Liver (tissue), 10 donors: ENCODE measurements at places on chromosomes 4 and X.
A peak's percentile ranks its signal among the peaks of the same experiment; 100 is the strongest.

DNA sequence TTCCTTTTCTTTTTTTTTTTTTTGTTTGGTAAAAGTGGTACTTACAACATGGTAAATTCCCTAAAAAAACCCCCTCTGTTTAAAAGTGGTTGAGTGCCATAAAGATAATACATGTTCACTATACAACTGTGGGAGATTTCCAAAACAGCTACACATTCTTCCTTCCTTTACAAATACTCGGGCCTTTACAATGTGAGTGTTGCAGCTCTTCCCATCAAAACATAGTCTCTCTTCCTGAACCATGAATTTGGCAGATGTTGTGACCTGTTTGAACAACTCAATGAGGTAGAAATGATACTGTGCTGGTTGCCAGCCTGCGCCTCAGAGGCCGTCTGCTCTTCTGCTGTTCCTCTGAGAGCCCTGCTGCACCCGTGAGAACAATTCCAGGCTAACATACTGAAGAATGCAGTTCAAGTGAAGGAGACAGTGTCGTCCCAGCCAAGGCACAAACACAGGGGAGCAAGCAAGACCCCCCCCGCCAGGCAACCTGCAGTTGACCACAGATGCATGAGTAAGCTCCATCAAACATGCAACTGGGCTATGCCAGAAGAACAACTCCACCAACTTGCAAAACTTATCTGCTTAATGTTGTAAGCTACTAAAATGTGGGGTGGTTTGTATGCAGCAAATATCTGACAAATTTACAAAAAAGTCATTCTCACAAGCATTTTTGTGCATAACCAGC is 645.0 kb downstream of the PCDH7 start:
- no peak for DNase-seq
- H3K4me1 ChIP-seq = no peaks in the 10 kb centered on the region
- H3K27me3 ChIP-seq = peaks cover 6% of the 10 kb centered on the region

DNA sequence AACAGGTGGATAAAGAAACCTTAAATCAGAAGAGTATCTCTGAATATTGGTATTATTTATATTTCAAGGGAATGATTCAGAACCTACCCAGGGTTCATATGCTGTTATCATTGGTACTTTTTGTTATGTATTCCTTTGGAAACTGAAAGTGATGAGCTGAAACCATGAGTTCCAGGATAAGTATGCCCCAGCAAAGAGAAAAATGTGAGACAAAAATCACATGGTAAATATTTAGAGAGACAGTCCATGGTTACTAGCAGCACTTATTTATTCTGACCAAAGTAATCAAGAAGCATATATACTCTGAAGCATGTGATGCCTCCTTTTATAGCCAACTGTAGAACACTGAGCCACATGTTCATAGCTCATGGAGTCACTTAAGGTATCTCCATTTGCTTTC is 277.7 kb downstream of the ARAP2 start:
- H3K27me3 ChIP-seq = no peaks in the 10 kb centered on the region
- no peak overlapping the region for H3K4me3 ChIP-seq
- no peaks in the 10 kb centered on the region for H3K36me3 ChIP-seq
- H3K4me1 ChIP-seq = no peaks in the 10 kb centered on the region

GRCh38 chr4:47462799-47463234 is 685 bp downstream of the COMMD8 start:
- peaks cover 7% of the 10 kb centered on the region for H3K4me1 ChIP-seq
- H3K27me3 ChIP-seq = no peaks in the 10 kb centered on the region
- no peaks in the 10 kb centered on the region for H3K36me3 ChIP-seq
- H3K4me3 ChIP-seq = peak overlapping the region; percentile 90
- no peak for DNase-seq

GRCh38 chr4:156672492-156673305 is 298.9 kb downstream of the PDGFC start:
- no peak overlapping the region for H3K4me3 ChIP-seq
- no peaks in the 10 kb centered on the region for H3K4me1 ChIP-seq
- no peak for DNase-seq
- H3K36me3 ChIP-seq = no peaks in the 10 kb centered on the region

DNA sequence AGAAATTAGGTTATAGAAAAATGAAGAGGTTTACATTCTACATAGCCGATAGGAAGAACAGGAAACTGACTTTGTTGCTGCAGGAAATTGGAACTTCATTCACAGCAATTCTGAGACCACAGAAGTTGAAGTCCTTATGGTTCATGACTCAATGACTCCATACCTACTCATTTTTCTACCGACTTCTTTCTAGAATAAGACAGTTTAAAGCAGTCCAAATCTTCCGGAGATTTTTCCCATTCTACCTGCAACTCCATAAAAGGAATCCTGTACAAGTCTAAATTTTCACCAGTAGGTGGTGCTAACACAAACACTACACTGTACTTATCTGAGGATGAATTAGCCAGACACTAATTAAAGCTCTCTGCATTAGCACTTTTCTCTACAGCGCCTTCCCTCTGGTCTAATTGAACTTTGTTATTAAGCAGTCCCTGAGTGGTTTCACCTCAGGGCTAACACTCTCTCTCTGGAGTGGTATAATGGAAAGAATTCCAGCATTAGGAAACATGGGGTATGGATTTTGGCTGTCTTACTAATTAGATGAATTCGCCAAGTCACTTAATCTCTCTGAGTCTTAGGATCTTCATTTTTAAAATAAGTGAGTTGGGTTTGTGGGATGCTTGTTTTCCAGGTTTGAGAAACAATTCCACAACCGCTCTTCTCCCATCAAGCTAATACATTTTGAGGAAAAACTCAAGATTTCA is 167.9 kb downstream of the SMIM20 start:
- no peak overlapping the region for H3K4me3 ChIP-seq
- peaks cover 8% of the 10 kb centered on the region for H3K27me3 ChIP-seq
- DNase-seq = no peak
- no peaks in the 10 kb centered on the region for H3K4me1 ChIP-seq

DNA sequence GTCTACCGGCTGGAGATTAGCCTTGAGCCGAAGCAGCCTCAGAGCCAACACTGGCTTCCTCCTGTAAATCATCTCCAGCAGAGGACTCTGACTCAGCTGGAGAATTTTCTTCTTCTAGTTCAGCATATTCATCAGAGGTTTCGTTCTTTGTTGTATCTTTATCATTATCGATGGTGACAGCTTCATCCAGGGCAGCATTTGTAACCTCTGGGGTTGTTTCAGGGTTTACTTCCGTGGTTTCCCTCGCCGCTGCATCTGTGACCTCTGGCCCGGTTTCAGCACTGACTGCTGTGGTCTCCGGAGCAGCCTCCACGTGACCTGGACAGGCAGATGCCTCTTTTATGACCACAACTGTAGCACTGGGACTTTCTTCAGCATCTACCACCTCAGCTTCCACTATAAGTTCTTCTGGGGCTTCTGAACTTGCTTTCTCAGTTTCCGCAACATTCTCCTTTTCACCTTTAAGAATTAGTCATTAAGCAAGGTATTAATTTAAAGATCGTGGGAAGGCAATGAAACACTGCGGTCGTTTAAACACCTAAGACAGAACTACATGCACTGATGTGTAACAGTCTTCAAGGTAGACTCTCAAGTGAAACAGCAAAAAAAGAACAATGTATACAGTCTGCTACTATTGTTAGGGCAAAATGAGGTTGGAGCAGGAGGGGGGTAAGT is 13.3 kb downstream of the MGARP start:
- H3K4me3 ChIP-seq = no peak overlapping the region
- H3K36me3 ChIP-seq = no peaks in the 10 kb centered on the region
- H3K27me3 ChIP-seq = no peaks in the 10 kb centered on the region
- DNase-seq = peak; percentile 56

DNA sequence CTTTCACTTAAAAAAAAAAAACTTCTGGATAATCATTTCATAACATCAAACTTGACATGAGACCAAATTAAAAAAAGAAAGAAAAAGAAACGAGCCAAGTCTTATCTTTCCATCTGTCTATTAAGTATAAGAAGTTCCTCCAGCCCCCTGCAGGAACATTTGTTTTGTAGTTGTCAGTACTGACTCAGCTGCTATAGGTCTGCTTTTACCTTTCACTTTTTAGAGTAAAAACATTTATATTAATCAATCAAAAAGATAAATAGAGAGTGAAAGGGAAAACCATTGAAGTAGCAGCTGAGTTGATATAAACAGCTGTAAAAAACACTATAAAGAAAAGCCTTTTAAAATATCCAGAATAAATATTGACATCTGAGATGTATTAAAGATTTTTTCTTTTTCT is 46.1 kb downstream of the CCDC158 start:
- H3K27ac ChIP-seq = no peak overlapping the region
- H3K4me1 ChIP-seq = peaks cover 35% of the 10 kb centered on the region
- no peak overlapping the region for H3K4me3 ChIP-seq

- no peaks in the 10 kb centered on the region for H3K36me3 ChIP-seq
- no peak for DNase-seq
- H3K27me3 ChIP-seq = no peaks in the 10 kb centered on the region
- no peak overlapping the region for H3K27ac ChIP-seq
Measured at GRCh38 chrX:118665204-118665603, 62.2 kb upstream of the IL13RA1 start.

- H3K27me3 ChIP-seq = no peaks in the 10 kb centered on the region
- no peak overlapping the region for H3K27ac ChIP-seq
- H3K36me3 ChIP-seq = no peaks in the 10 kb centered on the region
- H3K4me3 ChIP-seq = no peak overlapping the region
- no peaks in the 10 kb centered on the region for H3K4me1 ChIP-seq
Measured at GRCh38 chrX:148310426-148311165, 189.8 kb upstream of the AFF2 start.

- H3K4me3 ChIP-seq = no peak overlapping the region
- no peaks in the 10 kb centered on the region for H3K4me1 ChIP-seq
- no peaks in the 10 kb centered on the region for H3K36me3 ChIP-seq
- no peak overlapping the region for H3K27ac ChIP-seq
Measured at GRCh38 chrX:146278381-146278780, 460.8 kb downstream of the SLITRK2 start.

DNA sequence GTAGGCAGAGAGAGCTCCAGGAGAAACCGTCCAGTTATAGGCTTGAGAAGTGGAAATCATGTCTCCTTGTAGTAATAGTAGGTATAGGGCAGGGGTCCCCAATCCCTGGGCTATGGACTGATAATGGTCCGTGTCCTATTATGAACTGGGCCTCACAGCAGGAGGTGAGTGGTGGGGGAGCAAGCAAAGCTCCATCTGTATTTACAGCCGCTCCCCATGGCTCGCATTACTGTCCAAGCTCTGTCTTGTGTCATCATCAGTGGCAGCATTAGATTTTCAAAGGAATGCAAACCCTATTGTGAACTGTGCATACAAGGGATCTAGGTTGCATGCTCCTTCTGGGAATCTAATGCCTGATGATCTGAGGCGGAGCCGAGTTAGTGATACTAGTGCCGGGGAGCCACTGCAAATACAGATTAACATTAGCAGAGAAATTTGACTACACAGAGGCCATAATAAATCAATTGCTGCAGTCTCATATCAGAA is 67.6 kb downstream of the MRPL1 start:
- no peaks in the 10 kb centered on the region for H3K27me3 ChIP-seq
- H3K4me3 ChIP-seq = no peak overlapping the region
- peaks cover 6% of the 10 kb centered on the region for H3K4me1 ChIP-seq
- DNase-seq = no peak
- no peaks in the 10 kb centered on the region for H3K36me3 ChIP-seq

DNA sequence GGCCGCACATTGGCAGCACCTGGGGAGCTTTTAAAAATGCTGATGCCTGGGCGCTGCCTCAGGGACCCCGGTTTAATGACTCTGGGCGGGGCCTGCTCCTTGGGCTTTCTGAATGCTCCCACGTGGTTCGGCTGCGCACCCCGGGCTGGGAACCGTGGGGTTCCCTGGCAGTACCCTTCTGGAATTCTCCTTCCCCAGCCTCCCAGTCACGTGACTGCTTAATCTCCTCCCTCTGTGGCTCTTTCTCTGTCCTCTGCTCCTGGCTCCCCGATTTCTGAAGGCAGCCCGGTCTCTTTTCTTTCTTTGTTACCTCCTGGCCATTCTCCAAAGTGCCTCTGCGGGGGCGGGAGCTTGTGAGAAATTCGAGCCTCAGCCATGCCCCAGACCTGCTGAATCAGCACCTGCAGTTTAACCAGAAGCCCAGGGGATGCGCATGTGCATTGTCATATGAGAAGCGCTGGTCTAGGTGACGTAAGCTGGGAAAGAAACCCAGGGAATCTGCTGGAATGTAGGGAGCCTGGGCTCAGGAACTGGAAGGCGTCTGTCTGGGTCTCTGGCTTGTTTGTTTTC is 16.6 kb downstream of the CLCN4 start:
- H3K36me3 ChIP-seq = no peaks in the 10 kb centered on the region
- peak overlapping the region; percentile 39 for H3K27ac ChIP-seq
- H3K27me3 ChIP-seq = no peaks in the 10 kb centered on the region
- no peak overlapping the region for H3K4me3 ChIP-seq
- no peak for DNase-seq

- H3K4me3 ChIP-seq = no peak overlapping the region
- H3K27me3 ChIP-seq = no peaks in the 10 kb centered on the region
- no peak overlapping the region for H3K27ac ChIP-seq
- H3K4me1 ChIP-seq = no peaks in the 10 kb centered on the region
- H3K36me3 ChIP-seq = no peaks in the 10 kb centered on the region
Measured at GRCh38 chr4:136495076-136495475, 1037.2 kb downstream of the PCDH18 start.

- no peak overlapping the region for H3K4me3 ChIP-seq
- peaks cover 13% of the 10 kb centered on the region for H3K4me1 ChIP-seq
- H3K36me3 ChIP-seq = no peaks in the 10 kb centered on the region
Measured at GRCh38 chrX:46444011-46444410, 101.2 kb downstream of the ZNF674 start.

GRCh38 chr4:41670530-41670929 is 78.0 kb downstream of the PHOX2B start:
- H3K4me3 ChIP-seq = no peak overlapping the region
- H3K27ac ChIP-seq = no peak overlapping the region
- no peaks in the 10 kb centered on the region for H3K36me3 ChIP-seq
- H3K27me3 ChIP-seq = no peaks in the 10 kb centered on the region

GRCh38 chrX:153947009-153947769 is 2.7 kb upstream of the RENBP start:
- H3K36me3 ChIP-seq = peaks cover 5% of the 10 kb centered on the region
- peaks cover 5% of the 10 kb centered on the region for H3K4me1 ChIP-seq
- no peak overlapping the region for H3K4me3 ChIP-seq
- DNase-seq = peak; percentile 74
- no peaks in the 10 kb centered on the region for H3K27me3 ChIP-seq

DNA sequence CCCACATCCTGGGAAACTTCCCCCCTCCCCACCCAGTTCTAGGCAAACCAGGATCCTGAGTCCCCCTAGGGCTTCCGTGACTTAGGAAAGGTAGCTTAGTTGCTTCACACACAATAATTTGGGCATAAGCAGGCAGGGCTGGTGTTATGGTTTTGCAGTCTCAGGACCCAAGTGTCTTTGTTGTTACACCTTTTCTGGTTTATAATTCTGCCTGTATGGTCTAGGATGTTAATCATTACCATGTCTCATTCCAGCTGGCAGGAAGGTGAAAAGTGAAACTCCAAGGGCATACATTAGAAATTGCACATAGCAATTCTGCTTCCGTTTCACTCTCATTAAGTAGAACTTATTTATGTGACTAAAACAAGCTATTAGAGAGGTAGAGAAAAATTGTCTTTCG is 16.8 kb downstream of the UGT8 start:
- no peaks in the 10 kb centered on the region for H3K27me3 ChIP-seq
- H3K36me3 ChIP-seq = no peaks in the 10 kb centered on the region
- DNase-seq = no peak
- no peak overlapping the region for H3K27ac ChIP-seq
- H3K4me3 ChIP-seq = peak overlapping the region; percentile 36
